Activated T-cell treated with anti-CD3 and anti-CD28 coated beads, Interleukin-2, amount 50 U/mL, for 72 hours (primary cell): ENCODE measurements at places on chromosomes 3 and 15.

GRCh38 chr3:112982710-112983109 is 7.8 kb upstream of the CD200R1 start:
- no peak overlapping the region for H3K4me3 ChIP-seq
- no peaks in the 10 kb centered on the region for H3K36me3 ChIP-seq
- peaks cover 58% of the 10 kb centered on the region for H3K4me1 ChIP-seq

DNA sequence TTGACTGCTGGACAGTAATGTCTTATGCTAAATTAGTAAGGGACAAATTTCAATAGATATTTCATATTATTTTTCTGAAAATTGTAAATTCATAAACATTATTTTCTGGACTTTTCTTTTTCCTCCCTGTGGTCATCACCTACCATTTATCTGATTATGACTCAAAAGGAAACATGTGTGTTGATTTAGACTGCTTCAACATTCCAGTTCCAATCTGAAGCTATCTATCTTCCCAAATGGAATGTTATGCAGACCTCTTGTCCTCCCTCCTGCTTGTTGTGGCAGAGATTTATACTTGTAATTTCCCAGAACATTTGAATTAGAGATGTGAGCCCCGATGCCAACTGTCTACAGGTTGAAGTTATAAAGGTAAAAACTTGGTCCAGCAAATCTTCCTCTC is 803.4 kb downstream of the TUSC7 start:
- H3K27me3 ChIP-seq, result no peaks in the 10 kb centered on the region
- H3K36me3 ChIP-seq, result no peaks in the 10 kb centered on the region
- H3K4me1 ChIP-seq, result no peaks in the 10 kb centered on the region
- no peak for DNase-seq
- H3K27ac ChIP-seq, result no peak overlapping the region
- no peak overlapping the region for H3K4me3 ChIP-seq

GRCh38 chr3:144189044-144189443 is 217.4 kb downstream of the DIPK2A start:
- H3K27ac ChIP-seq, result no peak overlapping the region
- H3K4me3 ChIP-seq, result no peak overlapping the region
- DNase-seq, result no peak
- H3K36me3 ChIP-seq, result no peaks in the 10 kb centered on the region
- H3K27me3 ChIP-seq, result no peaks in the 10 kb centered on the region

DNA sequence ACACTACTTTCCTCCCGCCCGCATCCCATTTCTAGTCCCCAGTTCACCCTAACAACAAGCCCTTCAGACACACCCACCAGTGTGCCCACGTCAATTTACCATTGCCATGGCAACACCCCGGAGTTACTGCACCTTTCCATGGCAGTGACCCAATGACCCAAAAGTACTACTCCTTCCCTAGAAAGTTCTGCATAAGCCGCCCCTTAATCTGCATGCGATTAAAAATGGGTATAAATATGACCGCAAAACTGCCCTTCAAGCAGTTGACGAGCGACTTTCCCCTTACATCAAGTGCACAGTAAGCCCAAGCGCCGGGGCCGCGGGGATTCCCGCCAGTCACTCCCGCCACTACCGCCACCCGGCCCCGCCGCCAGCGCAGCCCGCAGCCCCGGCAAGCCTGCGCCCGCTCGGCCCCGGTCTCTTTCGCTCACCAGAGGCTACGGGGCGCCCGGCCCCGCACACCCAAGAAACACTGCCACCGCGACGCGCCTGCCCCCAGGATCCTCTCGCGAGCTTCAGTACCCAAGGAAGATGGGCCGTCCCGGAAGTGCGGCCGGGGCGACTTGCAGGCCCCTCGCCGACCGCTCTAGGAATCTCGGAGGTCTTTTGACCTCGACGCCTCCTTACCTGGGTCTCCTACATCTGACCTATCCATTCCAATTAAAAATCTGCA is 27.2 kb upstream of the ZNF502 start:
- H3K27ac ChIP-seq, result peak overlapping the region; percentile 76
- peaks cover 13% of the 10 kb centered on the region for H3K4me1 ChIP-seq
- peaks cover 57% of the 10 kb centered on the region for H3K36me3 ChIP-seq
- peak overlapping the region; percentile 88 for H3K4me3 ChIP-seq
- peak; percentile 73 for DNase-seq
- peaks cover 7% of the 10 kb centered on the region for H3K27me3 ChIP-seq

DNA sequence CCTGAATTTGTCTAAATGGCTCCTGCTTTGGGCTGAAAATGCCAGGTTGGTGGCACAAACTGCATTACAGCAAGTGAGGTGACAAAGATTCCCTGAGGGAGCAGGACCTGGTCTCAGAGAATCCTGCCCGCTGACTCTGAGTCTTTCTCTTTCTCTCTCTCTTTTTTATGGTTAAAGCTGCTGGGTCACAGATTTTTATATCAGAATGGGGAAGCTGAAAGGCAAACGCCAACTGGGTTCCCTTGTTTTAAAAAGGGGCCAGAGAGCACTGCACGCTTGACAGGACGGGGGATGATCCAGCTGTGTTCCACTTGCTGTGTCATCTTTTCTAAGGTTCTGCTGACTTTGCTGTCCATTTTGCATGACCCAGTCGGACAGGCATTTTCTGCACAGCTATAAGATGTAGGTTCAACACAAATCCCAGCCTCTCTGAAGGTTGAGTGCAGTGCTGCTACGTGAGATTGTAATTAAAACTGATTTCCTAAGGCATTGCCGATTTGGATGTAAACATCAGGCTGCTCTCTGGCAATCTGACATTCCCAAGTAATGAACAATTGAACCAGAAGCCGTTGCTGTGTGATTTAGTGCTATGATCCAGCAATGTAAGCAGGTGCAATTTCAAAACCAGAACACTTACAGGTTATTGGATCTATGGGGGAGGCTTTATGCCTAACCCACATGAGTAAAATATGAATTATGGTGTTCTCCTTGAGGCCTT is 25.8 kb downstream of the ARHGEF3 start:
- DNase-seq, result no peak
- H3K4me1 ChIP-seq, result peaks cover 93% of the 10 kb centered on the region
- no peaks in the 10 kb centered on the region for H3K27me3 ChIP-seq
- peak overlapping the region; percentile 70 for H3K4me3 ChIP-seq
- peak overlapping the region; percentile 84 for H3K27ac ChIP-seq
- H3K36me3 ChIP-seq, result no peaks in the 10 kb centered on the region
